ENCODE measurements at places on chromosomes 11 and 22.
A peak's percentile ranks its signal among the peaks of the same experiment; 100 is the strongest.

DNA sequence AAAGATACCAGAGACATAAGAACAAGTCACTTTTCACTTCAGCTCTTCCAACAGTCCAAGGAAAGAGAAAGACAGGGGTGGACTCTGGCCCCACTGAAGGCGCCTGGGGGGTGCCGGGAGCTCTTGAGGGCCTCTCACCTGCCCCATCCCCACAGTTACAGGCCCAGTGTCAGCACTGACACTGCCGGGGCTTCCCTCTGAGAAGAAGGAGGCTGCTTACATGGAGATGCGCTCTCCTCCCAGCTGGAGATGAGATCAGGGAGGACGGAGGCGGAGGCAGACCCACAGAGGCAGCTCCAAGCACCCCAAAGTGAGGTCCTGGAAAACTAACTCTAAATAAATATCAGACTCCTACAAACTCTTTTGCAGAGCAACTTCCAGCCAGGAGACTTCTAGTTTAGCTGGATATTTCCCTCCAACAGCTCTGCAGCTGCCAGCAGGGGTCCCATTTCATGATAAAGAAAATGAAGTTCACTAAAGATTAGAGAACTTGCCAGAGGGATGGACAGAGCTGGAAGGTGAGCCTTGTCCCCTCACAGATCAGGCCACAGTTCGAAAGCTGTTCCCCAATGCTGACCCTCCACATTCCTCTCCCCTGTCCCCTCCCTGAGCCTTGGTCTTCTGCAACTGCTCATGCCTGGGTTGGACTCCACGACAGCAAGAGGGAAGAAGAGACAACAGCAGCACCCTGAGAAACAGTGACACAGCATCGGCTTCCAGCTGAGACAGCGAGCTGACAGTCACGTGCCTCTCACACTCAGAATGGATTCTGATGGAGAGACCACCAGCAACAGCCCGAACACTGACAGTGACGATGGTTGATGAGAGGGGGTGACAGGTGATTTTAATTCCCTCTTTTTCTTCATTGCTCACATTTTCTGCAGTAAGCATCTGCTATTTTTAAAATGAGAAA is 5.8 kb downstream of the CARS1 start:
- no peak for DNase-seq

- no peak for DNase-seq
Measured at GRCh38 chr11:126362879-126363655, 7.6 kb downstream of the ST3GAL4 start.

DNA sequence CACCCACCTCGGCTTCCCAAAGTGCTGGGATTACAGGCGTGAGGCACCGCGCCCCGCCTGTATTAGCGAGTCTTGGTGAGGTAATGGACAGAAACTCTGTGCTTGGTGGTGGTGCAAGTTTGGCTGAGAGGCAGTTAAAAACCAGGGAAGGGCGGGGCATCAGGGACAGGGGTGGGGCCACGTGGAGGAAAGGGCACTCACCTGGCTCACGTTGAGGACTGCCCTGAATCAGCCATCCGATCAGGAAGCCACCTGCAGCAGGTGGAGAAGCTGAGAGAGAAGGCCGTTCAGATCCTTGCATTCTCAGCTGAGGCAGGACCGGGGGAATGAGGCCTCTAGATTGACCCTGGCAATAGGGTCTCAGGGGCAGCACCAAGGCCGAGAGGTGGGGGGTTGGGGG is 12.1 kb upstream of the CHRM1 start:
- no peak for DNase-seq

- DNase-seq, result no peak
Measured at GRCh38 chr11:2787816-2788167, 88.0 kb upstream of the KCNQ1OT1 start.

DNA sequence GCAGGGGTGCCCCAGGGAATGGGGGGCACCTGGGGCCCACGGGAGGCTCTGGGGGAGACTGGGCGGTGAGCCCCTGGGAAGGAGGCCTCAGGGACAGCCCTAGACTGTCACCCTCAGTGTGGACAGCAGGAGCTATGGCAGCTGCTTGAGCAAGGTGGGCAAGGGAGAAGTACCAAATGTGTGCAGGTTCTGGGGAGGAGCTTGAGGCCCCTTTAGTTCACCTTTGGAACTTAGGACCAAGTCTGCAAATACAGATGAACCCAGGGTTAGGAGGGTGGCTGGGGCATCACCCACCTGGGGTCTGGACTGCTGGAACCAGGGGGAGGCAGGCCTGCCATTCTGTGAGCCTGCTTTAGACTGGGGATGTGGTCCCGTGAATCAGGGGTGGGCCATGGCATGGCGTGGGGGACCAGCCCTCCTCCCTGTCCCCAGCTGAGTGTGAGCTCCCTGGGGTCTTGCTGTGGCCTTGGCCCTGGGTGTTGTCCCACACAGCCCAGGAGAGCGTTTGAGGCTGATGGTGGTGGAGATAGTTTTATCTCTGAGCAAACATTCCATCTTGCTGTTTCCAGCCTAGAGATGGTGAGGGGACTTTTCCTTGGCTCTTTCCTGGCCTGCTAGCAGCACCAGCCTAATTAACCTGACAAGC is 122.3 kb downstream of the KCNQ1 start:
- no peak for DNase-seq

DNA sequence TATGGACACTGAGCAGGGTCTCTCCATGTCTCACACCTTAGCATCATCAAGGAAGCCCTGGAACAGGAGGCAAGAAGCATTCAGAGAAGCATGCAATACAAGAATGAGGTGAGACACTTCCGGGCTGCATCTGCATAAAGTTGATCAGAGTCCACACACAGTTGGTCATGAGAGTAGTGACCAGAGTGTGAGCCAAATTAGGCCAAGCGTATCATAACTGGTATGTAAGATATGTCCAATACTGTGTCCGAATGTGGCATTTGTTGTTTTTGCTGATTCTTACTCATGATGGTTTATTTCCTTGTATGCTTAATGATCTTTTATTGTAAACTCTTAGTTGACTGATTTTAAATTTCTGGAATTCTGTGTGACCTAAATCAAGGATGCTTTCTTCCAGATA is 315.7 kb downstream of the INSC start:
- DNase-seq, result no peak

GRCh38 chr22:47340851-47341436 is 578.5 kb downstream of the TBC1D22A start:
- DNase-seq, result peak; percentile 48

DNA sequence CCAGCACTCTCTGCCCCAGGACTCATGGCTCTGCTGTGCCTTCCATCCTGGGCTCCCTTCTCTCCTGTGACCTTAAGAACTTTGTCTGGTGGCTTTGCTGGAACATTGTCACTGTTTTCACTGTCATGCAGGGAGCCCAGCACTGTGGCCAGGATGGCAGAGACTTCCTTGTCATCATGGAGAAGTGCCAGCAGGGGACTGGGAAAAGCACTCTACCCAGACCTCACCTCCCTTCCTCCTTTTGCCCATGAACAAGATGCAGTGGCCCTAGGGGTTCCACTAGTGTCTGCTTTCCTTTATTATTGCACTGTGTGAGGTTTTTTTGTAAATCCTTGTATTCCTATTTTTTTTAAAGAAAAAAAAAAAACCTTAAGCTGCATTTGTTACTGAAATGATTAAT is 2.9 kb upstream of the TTC36 start:
- no peak for DNase-seq

DNA sequence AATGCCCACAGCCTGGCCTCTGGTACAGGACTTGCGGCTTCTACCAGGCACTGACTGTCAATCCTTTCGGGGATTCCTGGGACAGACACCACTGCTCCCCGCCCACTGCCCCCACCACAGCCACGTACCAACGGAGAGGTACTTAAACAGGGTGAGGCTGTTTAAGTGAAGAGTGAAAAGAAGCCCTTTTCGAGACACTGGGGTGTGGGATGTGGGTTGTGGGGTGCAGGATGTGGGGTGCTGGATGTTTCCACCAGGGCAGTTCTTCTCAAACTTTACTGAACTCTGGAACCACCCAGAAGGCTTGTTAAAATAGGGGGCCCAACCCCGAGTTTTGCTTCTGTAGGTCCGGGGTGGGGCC is 34.2 kb upstream of the PRR5 start:
- DNase-seq, result no peak

DNA sequence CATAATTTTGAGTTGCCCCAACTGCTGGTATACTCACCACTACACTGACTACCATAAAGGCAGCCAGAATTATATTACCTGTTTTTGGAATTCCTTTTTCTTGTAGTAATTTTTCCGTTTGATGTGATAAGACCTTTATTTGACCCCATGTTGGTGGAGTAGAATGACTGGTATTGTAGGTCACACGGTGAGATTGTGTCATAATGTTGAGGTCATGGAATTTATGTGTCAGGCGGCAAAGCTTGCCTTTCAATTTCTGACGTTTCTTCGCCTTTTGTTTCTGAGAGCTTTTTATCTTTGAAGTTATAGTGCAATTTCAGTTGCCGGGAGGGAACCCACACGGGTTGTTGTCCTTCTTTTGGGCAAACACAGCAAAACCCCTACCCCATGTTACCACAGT is 13.0 kb downstream of the OR52K1 start:
- DNase-seq, result no peak

DNA sequence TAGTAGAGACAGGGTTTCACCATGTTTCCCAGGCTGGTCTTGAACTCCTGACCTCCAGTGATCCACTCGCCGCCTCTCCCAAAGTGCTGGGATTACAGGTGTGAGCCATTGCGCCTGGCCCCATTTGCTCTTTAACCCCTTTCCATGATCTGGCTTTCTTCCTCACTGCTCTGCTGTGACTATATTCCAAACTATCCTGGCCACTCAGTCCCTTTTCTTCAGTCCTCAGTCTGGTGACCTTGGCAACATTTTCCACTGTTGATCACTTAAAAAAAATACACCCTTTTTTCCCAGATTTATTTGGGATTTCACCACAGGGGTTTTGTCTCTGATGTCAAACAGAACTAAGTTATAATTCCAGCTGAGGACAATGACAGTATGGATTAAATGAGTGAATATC is 24.5 kb downstream of the MMP20 start:
- no peak for DNase-seq

DNA sequence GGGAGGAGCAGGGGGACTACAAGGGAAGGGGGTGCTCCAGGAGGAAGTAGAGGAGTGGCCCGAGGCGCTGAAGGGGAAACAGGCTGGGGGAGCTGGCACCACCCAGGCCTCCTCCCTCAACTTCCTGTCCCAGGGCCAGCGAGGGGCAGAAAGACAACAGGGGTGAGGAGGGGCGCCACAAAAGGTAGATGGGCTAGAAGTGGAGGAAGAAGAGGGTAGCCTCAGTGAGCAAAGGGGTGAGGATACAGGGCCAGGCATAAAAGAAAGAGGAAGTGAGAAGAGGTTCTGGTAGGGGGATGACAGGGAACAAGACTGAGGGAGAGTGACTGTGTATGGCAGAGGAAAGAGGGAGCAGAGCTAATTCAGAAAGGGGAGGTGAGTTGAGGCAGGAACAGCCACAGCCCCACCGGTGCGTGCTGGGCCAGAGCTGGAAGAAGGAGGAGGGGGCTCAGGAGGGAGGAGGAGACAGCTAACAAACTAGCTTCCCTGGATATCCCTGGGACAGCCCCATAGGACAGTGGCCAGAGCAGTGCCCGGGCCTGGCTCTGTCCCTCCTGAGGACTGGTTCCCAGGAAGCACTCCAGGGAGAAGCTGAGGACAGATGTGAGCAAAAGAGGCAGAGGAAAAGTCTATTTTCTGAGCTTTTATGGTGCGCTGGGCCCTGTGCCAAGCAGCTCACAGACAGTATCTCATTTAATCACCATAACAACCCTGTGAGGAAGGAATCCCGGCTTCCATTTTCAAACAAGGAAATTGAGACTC is 8.5 kb downstream of the DCHS1 start:
- peak; percentile 76 for DNase-seq

- no peak for DNase-seq
Measured at GRCh38 chr11:9330387-9331384, 16.3 kb upstream of the TMEM41B start.

DNA sequence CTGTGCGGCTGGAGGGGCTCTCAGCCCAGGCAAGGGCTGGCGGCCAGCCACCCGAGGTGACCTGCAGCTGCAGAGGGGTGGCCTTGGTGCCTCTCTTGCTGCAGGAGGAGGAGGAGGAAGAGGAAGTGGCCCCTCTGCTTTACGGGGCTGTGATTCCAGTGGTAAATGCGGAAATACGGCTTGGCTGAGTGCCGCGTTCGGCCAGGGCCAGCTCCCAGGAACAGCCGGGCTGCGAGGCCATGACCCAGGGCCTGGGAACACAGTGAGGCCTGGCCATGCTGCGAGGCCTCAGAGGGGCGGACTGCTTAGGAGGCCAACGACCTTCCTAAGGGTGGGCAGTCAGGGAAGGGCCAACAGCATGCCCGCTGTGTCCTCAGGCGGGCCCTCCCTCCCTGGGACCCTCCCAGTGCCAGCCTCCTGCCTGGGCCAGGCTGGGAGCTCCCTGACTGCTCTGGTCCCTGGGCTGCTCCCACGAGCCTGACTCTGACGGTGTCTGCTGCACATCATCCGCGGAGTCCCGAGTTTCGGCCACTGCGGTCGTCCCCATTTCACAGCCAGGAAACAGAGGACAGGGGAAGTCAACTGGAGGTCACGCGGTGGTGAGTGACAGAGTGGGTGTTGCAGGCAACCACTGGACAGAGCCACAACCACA is 20.8 kb upstream of the PPARA start:
- no peak for DNase-seq

GRCh38 chr11:1473011-1473628 is 13.5 kb downstream of the MOB2 start:
- no peak for DNase-seq

DNA sequence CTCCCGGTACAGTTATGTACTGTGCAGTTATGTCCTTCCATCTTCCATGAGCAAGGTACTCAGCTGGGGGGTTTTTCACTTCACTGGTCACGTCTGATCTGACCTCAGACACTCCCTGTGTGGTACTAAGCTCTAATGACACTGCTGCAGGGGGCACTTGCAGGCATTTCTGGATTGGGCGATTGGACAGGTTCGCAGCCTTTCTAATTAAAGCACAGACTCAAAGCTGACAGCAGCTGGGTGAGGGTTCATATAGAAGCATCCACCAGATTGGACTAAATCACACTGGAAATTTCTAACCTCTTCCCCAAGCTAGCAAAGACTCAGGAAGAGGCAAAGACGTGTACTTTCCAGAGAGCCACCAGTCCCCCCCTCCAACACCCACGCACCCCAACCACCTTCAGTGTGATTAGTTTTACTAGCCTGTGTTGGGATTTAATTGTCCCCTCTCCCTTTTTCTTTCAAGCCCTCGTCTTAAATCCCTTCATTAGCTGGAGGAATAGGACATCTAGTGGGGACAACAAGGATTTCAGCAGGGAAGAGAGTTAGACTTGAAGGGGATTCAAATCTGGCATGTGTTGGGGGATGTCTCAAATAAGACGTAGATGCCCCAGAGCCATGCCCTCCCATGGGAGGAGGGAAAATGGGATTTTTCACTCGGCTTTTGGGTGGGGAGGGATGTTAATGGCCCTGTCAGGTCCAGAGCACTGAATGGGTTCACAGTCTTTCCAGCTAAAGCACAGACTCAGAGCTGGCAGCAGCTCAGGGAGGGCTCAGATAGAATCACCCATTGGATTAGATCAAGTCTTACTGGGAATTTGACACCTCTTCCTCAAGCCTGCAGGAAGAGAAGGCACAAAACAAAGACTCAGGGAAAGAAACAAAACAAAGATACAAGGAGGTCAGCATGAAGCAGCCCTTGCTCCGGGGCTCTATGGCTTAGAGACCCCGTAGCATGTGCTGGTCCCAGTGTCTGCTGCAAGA is 10.9 kb downstream of the INS start:
- DNase-seq, result no peak

Data from osteocyte (in vitro differentiated cells).